Tibial nerve (tissue), 4 donors: ENCODE measurements at places on chromosomes 5 and 9.

DNA sequence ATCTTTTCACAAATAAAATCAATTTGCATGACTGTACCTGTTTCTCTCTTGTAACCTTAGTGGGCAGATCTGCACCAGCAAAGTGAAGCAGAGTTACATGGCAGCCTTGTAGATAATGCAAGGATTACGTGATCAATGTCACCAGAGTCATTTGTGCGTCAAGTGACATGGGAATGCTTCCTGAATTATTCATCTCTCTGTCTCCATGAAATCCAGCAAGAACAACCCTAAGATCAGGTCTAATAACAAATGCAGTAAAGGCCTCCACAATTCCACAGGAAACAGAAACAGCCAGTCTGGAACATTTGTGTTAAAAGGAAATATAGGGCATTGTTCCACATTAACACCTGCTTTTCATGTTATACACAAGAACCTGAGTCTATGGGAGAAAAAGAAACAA is 7.8 kb downstream of the GZMA start:
- no peak for DNase-seq

DNA sequence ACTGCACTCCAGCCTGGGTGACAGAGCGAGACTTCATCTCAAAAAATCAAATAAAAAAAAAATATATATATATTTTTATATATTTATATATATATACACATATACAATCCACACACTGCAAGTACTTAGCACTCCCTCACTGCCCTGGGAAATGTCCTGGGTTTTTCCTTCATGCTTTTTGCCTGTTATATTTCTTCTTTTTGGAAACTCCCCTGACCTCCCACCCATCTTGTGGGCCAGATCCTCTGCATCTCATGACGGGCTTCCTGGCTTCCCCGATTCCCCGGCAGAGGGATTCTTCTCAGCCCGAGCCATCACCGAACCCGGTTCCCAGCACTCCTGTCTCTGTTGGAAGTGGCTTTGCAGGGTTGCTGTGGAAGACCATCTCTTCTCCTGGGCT is 39.5 kb upstream of the NCS1 start:
- no peak for DNase-seq

DNA sequence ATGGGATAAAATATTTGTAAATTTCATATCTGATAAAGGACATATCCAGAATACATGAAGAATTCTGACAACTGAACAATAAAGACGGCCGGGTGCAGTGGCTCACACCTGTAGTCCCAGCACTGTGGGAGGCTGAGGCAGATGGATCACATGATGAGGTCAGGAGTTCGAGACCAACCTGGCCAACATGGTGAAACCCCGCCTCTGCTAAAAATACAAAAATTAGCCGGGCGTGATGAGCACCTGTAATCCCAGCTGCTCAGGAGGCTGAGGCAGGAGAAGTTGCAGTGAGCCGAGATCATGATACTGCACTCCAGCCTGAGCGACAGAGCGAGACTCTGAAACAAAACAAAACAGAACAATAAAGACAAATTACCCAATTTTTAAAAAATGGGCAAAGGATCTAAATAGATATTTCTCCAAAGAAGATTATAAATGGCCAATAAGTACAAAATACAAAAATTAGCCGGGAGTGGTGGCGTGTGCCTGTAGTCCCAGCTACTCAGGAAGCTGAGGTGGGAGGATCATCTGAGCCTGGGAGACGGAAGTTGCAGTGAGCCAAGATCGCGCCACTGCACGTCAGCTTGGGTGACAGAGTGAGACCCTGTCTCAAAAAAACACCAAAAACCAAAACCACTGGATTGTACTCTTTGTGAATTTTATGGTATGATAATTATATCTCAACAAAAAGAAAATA is 9.6 kb upstream of the NSD1 start:
- DNase-seq = no peak

GRCh38 chr9:107219486-107220077 is 63.5 kb upstream of the RAD23B start:
- no peak for DNase-seq

DNA sequence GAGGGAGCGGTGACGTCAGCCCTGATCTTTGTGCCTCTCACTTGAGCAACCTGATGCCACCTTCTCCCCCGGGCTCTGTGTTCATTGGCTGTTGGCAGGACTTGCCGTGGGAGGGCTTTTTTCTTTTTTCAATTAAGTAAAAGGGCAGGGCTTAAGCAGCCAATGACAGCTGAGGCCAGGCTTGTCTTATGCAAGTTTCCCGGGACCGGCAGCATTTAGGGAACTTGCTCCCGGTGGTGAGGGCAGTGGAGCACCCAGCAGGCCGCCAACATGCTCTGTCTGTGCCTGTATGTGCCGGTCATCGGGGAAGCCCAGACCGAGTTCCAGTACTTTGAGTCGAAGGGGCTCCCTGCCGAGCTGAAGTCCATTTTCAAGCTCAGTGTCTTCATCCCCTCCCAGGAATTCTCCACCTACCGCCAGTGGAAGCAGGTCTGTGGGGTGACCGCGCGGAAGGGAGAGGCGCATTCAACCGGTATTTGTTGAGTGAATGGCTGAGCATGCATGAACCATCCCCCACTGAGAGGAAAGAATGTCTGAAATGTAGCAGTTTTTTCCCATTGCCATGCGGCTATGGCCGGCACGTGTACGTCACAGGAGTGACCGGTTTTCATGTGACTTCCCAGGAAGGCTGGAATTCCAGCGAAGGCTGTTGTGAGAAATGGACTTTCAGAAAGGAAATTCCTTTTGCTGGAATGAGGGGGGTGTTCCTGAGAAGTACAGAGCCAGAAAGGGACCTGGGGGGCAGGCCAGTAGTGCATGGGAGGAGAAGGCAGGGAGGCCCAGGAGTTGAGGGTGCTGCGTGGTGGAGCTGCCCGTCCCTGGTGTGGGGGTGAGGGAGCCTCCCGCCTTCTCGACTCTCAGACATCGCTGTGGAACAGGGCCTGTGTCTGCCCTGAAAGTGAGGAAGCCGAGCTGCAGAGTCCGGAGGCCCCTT is 29.0 kb downstream of the PTGES2 start:
- peak; percentile 91 for DNase-seq

- DNase-seq = no peak
These were observed 26.6 kb downstream of the PCDHAC2 start for GRCh38 chr5:140992828-140993227.

GRCh38 chr5:54390015-54390414 is 65.5 kb upstream of the HSPB3 start:
- DNase-seq = no peak

DNA sequence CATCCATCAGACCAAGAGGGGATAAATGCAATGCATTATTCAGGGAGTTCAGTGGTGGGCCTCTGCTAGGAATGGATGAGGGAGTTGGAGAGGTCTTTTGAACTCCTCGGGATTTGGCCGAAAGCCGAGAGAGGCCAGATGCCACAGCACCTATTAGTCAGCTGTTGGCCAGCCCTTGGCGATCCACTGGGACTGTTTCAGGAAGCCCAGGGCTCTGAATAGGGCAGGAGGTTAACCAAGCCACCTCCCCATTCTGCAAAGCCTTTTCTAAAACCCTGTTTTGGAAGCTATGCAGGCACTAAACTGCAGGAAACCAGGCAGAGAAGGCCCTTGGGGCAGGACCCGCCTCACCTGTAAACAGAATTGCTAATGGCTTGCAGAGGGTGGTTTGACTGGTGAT is 37.8 kb downstream of the ASTN2 start:
- DNase-seq = no peak

DNA sequence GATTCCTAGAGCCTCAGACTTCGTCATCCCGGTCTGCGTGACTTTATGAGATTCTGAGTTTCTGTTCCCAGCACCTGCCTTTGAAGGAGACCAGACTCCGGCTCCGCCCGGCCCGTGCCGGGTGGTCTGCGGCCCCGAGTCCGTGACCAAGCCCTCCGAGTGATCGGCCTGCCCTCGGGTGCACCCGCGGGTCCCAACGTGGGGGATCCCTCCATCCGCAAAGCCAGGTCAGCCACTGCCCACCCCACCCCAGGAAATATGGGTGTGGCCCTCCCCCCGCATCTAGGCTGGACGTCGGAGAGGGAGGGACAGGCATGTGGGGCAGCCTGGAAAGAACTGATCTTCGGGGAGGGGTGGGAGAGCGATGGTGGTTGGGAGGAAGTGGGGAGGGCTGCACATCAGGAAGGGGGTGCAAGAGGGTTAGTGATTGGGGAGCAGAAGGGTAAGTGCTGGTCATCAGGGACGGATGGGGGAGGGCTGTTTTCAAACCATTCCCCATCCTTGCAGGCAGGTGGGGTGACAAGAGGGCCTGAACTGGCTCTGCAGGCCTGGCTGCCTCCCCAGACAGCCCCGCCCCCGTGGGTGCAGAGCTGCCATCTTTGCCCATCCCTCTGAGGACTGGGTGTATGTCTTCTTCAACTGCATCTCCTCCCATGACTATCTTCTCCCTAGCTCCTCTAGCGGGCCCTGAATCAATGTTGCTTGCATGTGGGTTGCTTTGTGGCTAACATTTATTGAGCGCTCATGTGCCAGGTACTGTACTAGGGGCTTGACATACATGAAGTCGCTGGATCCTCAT is 747 bp downstream of the LRSAM1 start:
- no peak for DNase-seq

- DNase-seq = no peak
These were observed 162.8 kb downstream of the TLE1 start for GRCh38 chr9:81526587-81526986.
